ENCODE measurements at places on chromosomes 3 and 15.

GRCh38 chr3:108430540-108430939, 79.9 kb downstream of the MYH15 start:
- DNase-seq: no peak

DNA sequence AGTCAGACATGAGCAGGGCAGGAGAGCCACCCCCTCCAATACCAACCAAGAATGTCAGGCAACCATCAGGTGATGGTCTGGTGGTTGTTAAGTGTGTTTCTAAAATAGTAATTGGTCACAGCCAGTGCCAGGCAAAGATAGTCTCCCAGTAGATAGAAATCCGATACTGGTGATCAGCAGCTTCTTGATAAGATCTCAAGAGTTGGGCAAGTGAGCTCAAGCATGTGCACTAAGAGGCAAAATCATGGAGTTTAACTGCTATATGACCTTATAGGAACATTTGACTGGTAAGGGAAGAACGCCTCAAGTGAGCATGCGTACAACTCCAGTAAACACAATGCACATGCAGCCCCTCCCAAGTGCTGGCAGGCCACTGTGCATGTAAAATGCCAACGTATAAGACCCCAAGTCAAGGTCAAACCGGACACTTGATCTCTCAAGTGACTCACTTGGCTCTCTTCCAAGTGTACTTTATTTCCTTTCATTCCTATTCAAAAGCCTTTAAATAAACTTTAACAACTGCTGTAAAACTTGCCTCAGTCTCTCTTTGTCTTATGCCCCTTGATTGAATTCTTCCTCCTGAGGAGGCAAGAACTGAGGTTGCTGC, 36.0 kb upstream of the CBLB start:
- DNase-seq: no peak

DNA sequence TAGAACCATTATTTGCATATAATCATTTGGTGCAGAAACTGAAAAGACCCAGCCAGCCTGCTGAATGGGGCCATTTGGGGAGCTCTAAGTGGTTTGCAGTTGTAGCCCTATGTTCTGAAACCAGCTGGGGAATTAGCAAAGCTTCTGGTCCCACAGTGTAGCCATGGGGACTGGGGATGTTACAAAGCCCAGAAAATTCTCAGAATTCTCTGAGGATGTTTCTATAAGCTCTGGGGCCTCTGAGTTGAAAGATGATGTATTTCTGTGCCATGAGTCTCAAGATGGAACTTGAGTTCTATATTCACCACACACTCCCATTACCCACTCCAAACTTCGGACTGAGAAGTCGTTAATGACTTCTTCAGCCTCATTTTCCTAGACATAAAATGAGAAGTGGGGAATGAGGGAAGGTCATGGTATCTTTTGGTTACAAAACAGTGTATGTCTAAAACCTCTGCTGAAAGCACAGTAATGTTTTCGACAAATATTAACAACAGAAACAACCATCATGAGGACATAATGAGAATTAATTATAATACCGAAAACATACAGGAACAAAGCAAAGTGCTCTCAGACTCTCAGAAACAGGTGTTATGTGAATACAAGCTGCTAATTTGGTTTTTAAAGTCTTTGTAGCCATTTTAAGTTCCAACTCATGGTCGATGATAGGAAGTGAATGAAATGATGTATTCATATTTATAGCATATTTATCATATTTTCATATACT, 89.4 kb downstream of the RFTN1 start:
- DNase-seq: no peak

DNA sequence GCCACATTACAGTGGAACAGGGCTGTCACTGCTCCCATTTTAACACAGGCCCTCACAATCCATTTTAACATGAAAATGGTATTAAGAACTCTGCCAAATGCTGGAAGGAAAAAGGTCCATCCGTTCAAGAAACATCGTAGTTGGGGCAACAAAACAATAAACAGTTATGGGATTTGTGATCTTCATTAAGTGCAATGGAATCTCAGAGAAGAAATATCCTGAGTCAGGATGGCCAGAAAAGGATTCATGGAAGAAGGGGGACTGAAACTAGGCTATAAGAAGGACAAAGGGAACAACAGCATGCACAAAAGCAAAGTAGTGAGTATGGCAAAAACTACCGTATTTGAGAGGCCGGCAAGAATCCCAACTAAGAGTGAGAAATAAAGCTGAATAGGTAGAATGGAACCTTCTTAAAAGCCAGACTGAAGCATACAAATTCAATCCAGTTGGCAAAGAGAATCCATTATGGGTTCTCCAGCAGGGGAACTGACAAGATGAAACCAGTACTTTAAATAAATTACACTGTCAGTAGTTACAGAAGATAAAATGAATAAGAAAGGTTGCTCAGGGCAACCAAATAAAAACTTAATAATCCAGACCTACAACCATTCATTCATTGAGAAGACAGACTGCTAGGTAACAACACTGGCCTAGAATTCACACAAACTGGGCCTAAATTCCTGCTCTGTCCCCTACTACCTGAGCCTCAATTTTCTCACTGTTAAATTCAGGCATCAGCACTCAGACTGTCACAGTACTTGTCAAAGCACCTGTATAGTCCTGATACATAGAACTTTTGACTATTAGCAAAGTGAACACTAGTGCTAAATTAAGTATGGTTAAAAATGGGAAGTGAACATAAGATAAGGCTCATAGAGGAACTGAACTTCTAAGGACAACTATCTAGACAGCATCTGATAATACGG, 6.3 kb downstream of the TBL1XR1 start:
- DNase-seq: peak; percentile 29

DNA sequence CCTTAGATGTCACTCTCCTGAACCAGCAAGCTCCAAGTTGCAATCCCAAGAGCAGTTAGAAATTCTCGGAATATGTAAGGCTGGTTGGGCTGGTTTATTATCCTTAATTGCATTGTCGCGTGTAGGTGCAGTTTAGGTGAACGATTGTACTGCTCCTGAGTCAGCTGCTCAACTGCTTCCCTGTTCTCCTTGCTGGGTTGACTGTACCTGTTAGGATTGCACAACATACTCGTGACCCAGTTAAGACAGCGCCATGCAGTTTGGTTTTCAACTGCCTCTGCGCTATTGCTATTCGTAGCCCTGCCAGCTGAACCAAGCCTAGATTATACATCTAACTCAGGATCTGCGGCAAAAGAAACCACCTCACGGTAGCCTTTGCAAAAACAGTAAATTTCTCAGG, 41.0 kb downstream of the BCL2L10 start:
- no peak for DNase-seq

- peak; percentile 36 for DNase-seq
These were observed 513 bp downstream of the VGLL4 start for GRCh38 chr3:11643201-11643603.

- DNase-seq: peak; percentile 71
These were observed 6.3 kb downstream of the GORASP1 start for GRCh38 chr3:39101022-39101689.

DNA sequence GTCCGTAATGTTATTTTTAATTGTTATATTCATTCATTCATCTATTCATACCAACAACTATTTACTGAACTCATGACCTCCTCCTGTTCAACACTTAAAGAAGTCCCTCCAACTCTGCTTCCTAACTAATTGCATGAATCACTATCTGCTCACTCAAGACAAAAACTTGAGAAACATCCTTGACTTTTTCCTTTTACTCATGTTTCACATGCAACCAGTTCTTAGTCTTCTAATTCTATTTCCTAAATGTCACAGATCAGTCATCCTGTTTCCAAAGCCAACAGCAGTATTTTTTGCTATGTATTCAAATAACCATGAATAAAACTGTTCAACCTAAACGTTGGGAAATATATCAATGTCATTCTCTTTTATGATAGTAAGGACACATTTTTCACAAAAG, 124.6 kb upstream of the GBE1 start:
- DNase-seq: peak; percentile 38

DNA sequence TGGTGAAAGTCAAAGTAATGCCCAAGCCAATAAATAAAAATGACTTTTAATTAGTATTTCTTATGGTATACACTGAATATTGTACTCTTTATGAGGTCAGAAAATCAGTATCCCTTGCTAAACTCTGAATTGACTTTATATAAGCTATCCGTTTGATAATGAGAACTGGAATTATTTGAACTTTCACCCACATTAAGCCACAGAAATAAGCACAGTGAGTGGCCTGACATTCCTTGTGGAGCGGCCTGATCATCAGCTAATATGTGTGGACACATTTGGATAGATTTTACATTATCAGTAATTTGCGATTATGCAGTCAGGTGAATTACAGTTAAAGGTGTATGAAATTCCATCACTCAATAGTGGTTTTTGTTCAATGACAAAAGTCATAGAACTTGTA, 136.0 kb upstream of the CBLB start:
- no peak for DNase-seq

DNA sequence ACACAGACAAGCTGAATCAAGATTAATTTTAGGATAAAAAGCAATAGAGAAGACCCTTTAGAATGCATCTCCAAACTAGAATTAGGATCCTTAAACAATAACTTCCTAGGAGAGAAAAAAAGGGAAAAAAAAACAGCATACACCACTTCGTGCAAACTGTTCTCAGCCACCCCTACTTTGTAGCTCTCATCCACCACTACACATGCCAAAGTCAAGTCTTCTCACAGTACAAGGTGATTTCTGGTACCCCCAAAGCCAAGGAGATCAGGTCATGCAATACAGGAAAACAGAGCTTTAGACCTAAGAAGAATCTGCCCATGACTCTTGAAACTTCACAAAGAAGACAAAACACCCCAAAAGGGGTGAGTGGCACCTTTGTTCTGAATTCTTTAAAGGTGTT, 166.9 kb downstream of the SUCNR1 start:
- DNase-seq: no peak

- DNase-seq: no peak
These were observed 2.2 kb downstream of the ZXDC start for GRCh38 chr3:126473292-126474168.

GRCh38 chr3:196047391-196048030, 34.4 kb downstream of the TFRC start:
- DNase-seq: no peak

GRCh38 chr3:50359760-50360110, 414 bp upstream of the TMEM115 start:
- DNase-seq: no peak

GRCh38 chr3:183635107-183635430, 354 bp upstream of the KLHL24 start:
- peak; percentile 14 for DNase-seq

GRCh38 chr15:75844629-75845335, 1.5 kb downstream of the UBE2Q2 start:
- no peak for DNase-seq

Measured in AG08395 (cell line).